ENCODE measurements at places on chromosomes 5 and 9.

DNA sequence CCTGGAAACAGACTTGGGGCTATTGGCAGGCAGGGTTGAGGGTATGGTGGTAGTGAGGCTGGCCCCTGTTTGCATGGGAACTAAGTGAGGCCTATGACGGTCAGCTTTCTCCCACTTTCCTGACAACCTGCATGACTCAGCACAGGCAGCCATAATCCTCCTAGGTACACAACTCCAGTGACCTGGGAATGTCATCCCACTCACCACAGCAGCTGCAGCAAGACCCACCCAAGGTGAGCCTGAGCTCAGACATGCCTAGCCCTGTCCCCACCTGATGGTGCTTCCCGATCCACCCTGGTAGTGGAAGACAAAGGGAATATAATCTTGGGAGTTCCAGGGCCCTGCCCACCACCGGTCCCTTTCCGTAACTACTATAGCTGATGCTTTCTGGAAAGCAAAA is 178.7 kb downstream of the NDUFS4 start:
- DNase-seq: no peak

- no peak for DNase-seq
These were observed 321.9 kb downstream of the EBF1 start for GRCh38 chr5:158777647-158778350.

DNA sequence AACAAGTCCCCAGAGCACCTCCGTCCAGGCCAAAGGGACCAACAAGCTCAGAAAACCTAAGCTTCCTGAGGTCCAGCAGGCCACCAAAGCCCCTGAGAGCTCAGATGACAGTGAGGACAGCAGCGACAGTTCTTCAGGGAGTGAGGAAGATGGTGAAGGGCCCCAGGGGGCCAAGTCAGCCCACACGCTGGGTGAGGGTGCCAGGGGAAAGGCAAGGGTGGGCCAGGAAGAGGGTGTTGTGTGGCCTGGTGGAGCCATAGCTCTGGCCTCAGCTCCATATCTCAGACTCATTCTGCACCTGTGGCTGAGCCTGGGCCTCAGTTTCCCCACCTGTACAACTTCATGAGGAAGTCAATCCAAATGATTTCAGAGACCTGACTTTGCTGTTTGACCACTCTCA is 20.7 kb downstream of the CD74 start:
- DNase-seq: no peak

DNA sequence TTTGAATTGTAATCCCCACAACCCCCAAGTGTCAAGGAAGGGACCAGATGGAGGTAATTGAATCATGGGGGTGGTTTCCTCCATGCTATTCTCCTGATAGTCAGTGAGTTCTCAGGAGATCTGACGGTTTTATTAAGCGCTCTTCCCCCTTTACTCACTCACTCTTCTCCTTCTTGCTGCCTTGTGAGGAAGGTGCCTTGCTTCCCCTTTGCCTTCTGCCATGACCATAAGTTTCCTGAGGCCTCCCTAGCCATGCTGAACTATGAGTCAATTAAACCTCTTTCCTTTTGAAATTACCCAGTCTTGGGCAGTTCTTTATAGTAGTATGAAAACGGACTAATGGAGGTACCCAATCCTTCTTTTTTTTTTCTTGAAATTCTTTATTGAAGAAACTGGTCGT is 2.2 kb upstream of the CEP120 start:
- no peak for DNase-seq

DNA sequence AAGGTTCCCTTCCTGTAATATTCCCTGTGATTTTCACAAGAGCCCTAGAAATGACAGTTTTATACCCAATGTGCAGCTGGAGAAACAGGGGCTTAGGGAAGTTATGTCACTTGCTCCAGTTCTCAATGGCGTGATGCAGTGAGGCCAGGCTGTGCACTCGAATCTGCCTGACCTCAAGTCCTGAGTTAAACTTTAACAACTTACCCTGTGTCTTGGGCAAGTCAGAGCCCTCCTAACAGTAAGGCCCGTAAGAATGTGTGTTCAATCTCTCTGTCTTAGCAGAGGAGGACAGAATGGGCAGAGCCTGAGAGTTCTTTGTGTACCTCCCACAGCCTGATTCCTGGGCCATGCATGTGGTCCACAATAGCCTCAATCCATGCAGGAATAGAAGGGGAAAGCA is 181.1 kb downstream of the TRIM32 start:
- DNase-seq: no peak

GRCh38 chr5:24110004-24110615 is 534.7 kb downstream of the CDH10 start:
- DNase-seq: peak; percentile 16

- no peak for DNase-seq
These were observed 19.3 kb downstream of the CORO2A start for GRCh38 chr9:98173181-98173580.

DNA sequence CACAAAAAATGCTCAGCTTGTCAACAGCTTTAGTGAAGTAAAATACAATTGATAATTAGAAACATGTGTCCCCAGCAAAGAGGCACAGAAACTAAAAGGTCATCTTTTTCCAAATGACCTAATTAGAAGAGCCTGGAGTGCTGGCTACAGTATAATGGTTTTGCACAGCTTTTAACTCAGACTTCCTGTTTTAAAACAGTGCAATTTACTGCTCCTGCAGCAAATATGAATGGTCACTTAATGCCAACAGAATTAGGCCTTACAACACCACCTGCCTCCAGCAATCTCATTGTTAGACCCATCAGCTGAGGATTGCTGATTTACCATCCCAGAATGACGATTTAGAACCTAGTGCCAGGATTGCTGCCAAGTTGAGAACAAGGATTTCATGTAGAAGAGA is 239.3 kb downstream of the CETN3 start:
- peak; percentile 26 for DNase-seq

GRCh38 chr5:154580422-154580821 is 102.4 kb upstream of the HAND1 start:
- no peak for DNase-seq

- DNase-seq: no peak
These were observed 18.3 kb downstream of the FAT2 start for GRCh38 chr5:151572657-151573368.

GRCh38 chr5:123571927-123572326 is 60.0 kb downstream of the CSNK1G3 start:
- DNase-seq: no peak

- no peak for DNase-seq
These were observed 191.2 kb downstream of the PIK3R1 start for GRCh38 chr5:68406767-68407241.

GRCh38 chr5:120545951-120546350 is 81.9 kb downstream of the PRR16 start:
- no peak for DNase-seq

GRCh38 chr9:131178382-131178781 is 53.0 kb downstream of the NUP214 start:
- DNase-seq: peak; percentile 29

GRCh38 chr9:37128051-37128450 is 7.7 kb downstream of the ZCCHC7 start:
- DNase-seq: no peak

DNA sequence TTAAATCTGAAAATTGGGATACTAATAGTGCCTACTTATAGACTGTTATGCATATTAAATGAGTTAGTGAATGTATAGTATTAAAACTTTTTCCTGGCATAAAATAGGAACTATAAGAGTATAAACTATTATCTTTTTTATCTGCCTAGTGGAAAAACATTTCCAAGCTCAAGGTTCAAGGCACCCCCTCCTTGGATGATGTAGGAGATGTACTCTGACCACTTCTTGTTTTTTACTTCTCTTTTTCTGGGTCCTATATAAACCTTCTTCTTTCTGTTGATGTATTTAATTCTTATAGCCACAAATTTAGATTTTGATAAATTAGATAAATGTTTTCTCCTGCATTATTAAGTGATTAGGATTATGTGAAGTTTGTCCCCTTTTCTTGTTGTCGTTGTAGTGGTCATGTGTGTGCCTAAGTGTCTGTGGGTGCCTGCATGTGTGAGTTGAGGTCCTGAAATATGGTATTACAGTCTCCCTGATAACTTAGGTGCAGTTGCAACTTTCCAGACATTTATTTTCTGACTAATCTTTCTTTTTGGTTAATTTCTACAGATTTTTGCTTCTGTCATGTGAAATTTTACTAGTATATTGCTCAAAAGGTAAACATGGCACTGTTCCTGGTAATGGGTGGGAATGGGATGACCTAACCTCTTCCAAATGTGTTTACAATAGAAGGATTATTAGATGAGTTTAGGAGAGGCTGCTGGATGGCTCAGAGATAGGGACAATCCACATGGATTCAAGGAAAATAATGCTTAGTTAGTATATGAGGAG is 160.8 kb upstream of the CDKN2B start:
- DNase-seq: peak; percentile 64

Measured in fibroblast of skin of left quadriceps (primary cell).